GM23338 (cell line): ENCODE measurements at places on chromosomes 2 and 18.

- no peaks in the 10 kb centered on the region for H3K36me3 ChIP-seq
- H3K4me1 ChIP-seq = no peaks in the 10 kb centered on the region
- H3K4me3 ChIP-seq = no peak overlapping the region
Observed at GRCh38 chr2:238967031-238967977, 119.4 kb downstream of the TWIST2 start.

GRCh38 chr2:197877038-197877437 is 72.6 kb downstream of the PLCL1 start:
- H3K4me1 ChIP-seq = peaks cover 18% of the 10 kb centered on the region; the same call in 1 of the 2 replicates
- H3K27me3 ChIP-seq = no peaks in the 10 kb centered on the region
- no peak overlapping the region for H3K27ac ChIP-seq
- H3K36me3 ChIP-seq = no peaks in the 10 kb centered on the region
- DNase-seq = no peak

DNA sequence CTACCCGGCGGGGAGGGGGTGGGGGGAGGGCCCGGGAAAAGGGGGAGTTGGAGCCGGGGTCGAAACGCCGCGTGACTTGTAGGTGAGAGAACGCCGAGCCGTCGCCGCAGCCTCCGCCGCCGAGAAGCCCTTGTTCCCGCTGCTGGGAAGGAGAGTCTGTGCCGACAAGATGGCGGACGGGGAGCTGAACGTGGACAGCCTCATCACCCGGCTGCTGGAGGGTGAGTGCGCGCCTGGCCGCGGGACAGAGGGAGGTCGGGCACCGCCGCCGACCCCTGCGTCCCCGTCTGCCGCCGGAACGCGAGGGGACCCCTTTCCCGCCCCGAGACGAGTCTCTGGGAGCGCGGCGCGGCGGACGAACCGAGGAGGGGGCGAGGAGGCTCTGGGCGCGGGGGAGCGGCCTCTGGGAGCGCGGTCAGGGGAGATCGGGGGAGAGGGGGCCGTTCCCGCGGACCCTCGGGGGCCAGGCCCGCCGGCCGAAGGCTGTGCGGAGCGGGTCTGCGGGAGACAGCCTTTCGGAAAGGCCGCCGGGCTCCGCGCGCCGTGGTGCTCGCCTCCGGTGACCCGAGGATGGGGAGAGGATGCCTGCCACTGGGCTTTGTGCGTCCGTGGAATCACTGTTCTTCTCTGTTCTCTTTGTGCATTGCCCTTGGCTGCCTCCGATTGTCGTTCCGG is 463 bp downstream of the PPP1CB start:
- no peak for DNase-seq
- peaks cover 19% of the 10 kb centered on the region for H3K4me1 ChIP-seq
- H3K27ac ChIP-seq = peak overlapping the region; percentile 92
- H3K27me3 ChIP-seq = 0 out of 2 replicates have a peak, but pooled peaks cover 5% of the 10 kb centered on the region

GRCh38 chr18:70907673-70908072 is 618.8 kb downstream of the SOCS6 start:
- no peak overlapping the region for H3K27ac ChIP-seq
- no peak for DNase-seq
- H3K27me3 ChIP-seq = no peaks in the 10 kb centered on the region
- H3K4me3 ChIP-seq = no peak overlapping the region

DNA sequence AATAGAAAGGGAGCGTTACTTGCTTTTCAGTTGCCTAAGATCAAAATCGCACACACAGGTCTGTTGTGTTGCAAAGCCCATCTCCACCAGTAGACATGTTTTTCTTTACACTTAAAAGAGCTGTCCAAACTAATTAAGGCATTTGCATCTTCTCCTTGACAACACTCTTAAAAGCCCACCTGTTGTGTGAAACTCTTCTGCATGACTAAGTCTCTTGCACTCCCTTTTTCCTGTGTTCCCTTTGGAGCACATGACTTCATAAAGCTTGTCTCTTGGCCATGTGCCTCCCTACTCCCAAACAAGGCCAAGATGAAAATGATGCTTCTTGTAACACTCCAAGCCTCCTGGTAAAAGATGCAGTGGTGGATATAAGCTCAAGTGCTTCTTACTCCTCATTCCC is 26.1 kb downstream of the PID1 start:
- no peak overlapping the region for H3K4me3 ChIP-seq
- H3K36me3 ChIP-seq = no peaks in the 10 kb centered on the region
- peak; percentile 38 for DNase-seq

DNA sequence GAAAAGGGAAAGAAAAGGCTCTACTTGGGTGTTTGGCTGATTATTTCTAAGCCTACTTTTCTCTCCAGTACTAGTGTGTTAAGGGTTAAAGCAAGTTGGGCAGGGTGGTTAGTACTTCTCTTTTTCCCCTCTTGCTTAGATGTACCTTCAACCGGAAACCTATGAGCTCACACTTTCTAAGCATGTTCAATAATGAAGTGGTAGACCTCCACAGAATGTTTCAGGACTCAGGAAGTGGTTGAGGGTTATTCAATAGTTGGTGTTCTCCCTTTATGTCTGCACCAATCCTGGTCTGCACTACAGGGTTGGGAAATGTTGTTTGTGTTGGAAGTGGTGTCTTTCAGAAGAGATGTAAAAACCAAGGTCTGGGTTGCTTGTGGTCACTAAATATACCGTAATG is 137.1 kb downstream of the ZEB2 start:
- no peaks in the 10 kb centered on the region for H3K27me3 ChIP-seq
- no peaks in the 10 kb centered on the region for H3K36me3 ChIP-seq
- DNase-seq = no peak
- H3K4me3 ChIP-seq = no peak overlapping the region

DNA sequence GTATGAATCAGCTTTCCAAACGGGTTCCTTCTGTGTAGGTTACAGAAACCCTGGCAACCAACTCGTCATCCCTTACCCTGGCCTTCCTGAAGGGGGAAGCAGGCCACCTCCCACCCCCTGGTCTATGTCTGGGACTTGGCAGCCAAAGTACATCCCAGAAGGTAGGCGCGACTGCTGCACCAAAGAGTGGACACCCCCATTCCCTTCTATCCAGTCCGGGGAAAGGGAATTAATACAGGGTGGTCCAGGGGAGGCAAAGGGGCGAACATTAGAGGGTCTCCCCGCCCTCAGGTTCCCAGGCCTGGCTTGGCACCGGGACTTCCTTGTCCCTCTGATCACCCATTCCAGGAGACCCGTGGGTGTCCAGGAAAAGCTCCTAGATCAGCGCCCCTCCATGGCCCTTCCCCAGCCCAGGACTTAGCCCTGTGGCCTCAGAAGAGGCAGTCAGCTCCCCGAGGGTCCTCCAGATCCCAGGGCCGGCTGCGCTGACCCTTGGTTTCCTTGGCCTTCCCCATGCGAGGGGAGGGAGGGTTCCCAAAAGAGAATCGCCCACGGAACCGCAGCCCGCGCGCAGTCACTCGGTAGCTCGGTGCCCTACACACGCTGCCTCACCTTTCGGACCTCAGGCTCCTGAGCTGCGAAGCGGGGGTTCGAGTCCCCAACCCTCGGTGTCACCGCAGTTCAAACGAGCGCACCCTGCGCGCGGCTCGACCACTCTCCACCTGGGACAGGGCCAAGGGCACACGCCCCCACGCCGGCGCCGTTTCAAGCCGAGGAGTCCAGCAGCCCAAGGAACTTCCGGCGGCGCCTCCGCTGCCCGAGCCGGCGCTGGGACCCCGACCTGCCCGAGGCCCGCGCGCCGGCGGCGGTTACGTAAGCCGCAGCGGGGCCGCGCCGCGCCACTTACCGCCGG is at the start of gene PER2:
Gene PER2 (minus strand): TSS at position 874 of the 913 bp plus-strand sequence. CDS start 10,674 bp downstream, outside the sequence.
- H3K36me3 ChIP-seq = no peaks in the 10 kb centered on the region
- DNase-seq = peak; percentile 79
- H3K27ac ChIP-seq = 0 out of 2 replicates have a peak within 1 kb of the TSS, but pooled peaks have one; percentile 9
- peaks cover 6% of the 10 kb centered on the region; the same call in 1 of the 2 replicates for H3K27me3 ChIP-seq
- H3K4me1 ChIP-seq = peaks cover 26% of the 10 kb centered on the region
- H3K4me3 ChIP-seq = peak within 1 kb of the TSS; percentile 78

DNA sequence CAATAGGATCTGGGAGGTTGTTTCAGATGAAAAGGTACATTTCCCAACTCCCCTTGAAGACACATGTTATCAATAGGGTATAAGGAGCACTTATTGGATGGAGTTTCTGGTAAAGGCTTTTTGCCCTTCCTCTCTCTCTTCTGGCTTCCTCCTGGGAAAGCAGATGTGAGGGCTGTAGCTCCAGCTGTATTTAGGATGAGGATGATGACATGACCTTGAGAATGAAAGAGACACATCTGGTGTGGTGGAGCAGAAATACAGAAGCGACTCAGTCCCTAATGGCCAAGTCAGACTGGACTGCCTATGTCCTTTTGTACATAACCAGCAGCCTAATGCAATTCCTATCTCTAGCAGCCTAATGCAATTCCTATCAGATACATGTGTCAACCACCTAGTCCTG is 100.9 kb upstream of the NXPH2 start:
- no peaks in the 10 kb centered on the region for H3K4me1 ChIP-seq
- H3K27ac ChIP-seq = no peak overlapping the region
- no peaks in the 10 kb centered on the region for H3K27me3 ChIP-seq
- no peaks in the 10 kb centered on the region for H3K36me3 ChIP-seq
- DNase-seq = no peak
- no peak overlapping the region for H3K4me3 ChIP-seq

DNA sequence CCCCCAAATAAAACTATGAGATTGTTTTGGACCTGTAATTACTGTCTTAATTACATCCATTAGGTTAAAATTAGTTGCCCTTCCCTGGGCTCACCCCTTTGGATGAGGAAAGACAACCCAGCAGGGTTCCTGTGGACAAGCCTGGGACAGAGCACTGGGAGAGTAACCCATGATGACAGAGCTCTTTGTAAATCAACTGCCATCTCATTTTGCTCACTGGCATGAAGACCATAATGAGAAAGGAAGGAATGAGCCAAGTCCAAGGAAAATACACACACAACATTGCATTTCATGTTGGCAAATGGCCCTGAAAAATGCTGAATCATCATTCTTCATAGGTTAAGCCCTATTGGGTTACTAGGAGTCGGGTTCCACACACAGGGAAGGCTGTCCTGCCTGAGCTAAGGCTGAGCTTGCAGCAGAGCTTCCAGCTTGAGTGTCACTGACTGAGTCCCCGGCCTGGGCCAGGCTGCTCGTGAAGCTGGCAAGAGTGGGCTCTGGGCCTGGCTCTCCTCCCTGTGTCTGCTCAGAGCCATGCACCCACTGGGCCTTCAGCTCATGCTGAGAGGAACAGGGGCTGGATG is 94.1 kb upstream of the ACAA2 start:
- H3K4me1 ChIP-seq = no peaks in the 10 kb centered on the region; the same call in 1 of the 2 replicates
- peaks cover 3% of the 10 kb centered on the region; the same call in 1 of the 2 replicates for H3K36me3 ChIP-seq
- H3K27ac ChIP-seq = no peak overlapping the region
- DNase-seq = no peak

DNA sequence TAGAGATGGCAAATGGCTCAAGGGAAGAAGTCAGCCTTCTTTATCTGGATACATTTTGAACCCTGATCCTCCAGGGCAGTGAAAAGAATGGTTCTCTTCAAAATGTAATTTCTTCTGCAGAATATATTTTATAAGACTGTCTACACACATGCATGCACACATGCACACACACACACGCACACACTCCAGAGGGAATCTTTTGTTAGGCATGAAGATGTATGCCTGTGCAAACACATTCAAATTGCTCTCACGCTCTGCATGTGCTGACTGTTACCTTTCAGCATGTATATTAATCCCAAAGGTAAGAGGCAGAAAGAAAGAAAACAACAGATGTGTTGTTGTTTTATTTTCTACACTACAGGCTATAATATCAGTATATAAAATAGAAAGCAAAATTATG is 43.2 kb downstream of the SLC5A7 start:
- no peak overlapping the region for H3K27ac ChIP-seq
- no peak for DNase-seq
- H3K36me3 ChIP-seq = peaks cover 5% of the 10 kb centered on the region; the same call in 1 of the 2 replicates

GRCh38 chr18:34023471-34023870 is 201.2 kb downstream of the NOL4 start:
- H3K4me3 ChIP-seq = no peak overlapping the region
- DNase-seq = peak; percentile 74
- no peaks in the 10 kb centered on the region for H3K36me3 ChIP-seq
- no peaks in the 10 kb centered on the region for H3K27me3 ChIP-seq

DNA sequence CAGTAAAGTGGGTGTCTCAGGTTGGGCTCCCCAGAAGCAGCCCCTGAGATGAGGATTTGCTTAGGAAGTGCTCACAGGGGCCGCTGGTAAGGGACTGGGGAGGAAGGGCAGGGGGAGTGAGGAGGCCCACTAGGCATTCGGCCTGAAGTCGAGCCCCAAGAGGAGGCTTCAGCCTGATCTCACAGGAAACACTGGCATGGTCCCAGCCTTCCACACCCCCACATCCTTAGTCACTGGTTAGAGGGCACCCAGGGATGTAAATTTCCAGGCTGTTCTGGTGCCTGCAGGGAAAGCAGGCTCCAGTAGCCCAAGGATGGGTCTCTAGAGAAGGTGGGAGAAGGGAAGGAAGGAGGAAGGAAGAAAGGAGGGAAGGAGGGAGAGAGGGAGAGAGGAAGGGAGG is 22.4 kb upstream of the KCNK3 start:
- no peaks in the 10 kb centered on the region for H3K4me1 ChIP-seq
- no peak for DNase-seq

DNA sequence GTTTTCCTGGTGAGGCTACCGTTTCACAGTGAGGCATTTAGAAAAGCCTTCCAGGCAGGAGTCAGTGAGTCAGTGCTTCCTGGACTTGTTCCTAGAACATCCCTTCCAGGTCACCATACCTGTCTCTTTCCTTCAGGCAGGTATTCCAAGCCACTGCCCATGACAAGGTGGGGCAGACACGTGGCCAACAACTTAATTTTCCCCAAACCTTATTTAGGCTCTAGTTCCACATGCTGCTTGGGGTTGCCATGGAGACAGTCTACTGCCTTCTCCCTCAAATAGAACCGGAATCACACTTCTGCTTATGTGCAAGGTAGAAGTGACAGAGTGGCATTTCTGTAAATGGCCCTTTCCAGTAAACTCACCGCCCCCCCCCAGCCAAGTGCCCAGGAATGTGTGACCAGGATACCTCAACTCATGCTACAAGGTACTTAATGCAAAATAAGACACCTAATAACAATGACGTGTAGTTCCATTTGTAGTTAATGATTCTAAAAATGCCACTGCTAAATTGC is 258.3 kb downstream of the PRKCE start:
- no peak for DNase-seq
- no peak overlapping the region for H3K4me3 ChIP-seq
- H3K27me3 ChIP-seq = no peaks in the 10 kb centered on the region

GRCh38 chr2:40161986-40162385 is 289.9 kb downstream of the SLC8A1 start:
- no peaks in the 10 kb centered on the region for H3K27me3 ChIP-seq
- no peak overlapping the region for H3K27ac ChIP-seq
- no peak for DNase-seq
- no peak overlapping the region for H3K4me3 ChIP-seq

DNA sequence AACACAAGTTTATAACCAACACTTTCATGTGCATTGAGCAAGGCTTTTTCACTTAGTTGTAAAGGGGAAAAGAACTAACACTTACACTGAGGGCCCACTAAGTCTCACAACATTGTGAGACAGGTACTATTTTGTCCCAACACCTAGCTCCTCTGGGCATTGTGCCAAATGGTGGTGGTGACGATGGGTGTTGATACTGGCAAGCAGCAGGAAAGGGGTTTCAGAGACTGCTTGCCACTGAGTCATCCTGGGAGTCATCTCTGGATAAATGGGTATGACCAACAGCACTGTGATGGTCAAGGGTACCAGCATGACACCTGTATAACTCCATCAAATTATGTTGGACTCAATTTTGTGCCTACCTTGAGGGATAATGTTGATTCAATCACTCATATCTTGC is 138.8 kb upstream of the ITGA6 start:
- no peak overlapping the region for H3K27ac ChIP-seq
- no peaks in the 10 kb centered on the region for H3K27me3 ChIP-seq
- peaks cover 19% of the 10 kb centered on the region for H3K4me1 ChIP-seq
- H3K36me3 ChIP-seq = no peaks in the 10 kb centered on the region

GRCh38 chr18:56173542-56174220 is 464.7 kb downstream of the TXNL1 start:
- H3K27ac ChIP-seq = no peak overlapping the region
- H3K4me1 ChIP-seq = peaks cover 9% of the 10 kb centered on the region; the same call in 1 of the 2 replicates
- no peak for DNase-seq
